AG20443 (cell line): ENCODE measurements at places on chromosomes 5 and 9.
A peak's percentile ranks its signal among the peaks of the same experiment; 100 is the strongest.

- peak; percentile 38 for DNase-seq
These were observed 604.2 kb upstream of the CLINT1 start for GRCh38 chr5:158463188-158463587.

GRCh38 chr9:112487008-112487798 is 576 bp downstream of the KIAA1958 start:
- DNase-seq = peak; percentile 70

DNA sequence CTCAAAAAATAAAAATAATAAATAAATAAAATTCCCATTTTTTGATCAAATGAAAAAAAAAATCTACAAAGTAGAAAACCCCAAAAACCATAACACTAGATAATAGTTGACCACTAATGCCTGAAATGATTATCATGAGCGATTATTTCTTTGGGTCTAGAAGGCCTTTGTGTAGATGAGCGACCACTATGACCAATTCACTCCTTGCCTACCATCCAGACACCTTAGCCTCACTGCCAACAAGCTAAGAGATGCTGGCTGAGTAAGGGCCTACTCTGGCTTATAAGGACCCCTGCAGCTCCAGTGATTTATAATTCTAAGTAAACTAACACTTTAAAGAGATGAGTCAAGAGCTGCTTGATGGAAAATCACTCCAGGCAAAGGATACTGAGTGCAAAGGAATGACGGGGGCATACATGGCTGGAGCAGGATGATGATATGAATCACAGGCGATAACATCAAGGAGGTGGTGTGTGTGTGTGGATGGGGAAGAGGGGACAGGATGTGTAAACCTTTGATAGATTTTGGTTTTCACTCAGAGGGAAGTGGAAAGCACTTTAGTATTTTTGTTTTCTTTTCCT is 4.8 kb upstream of the F2RL1 start:
- peak; percentile 57 for DNase-seq

DNA sequence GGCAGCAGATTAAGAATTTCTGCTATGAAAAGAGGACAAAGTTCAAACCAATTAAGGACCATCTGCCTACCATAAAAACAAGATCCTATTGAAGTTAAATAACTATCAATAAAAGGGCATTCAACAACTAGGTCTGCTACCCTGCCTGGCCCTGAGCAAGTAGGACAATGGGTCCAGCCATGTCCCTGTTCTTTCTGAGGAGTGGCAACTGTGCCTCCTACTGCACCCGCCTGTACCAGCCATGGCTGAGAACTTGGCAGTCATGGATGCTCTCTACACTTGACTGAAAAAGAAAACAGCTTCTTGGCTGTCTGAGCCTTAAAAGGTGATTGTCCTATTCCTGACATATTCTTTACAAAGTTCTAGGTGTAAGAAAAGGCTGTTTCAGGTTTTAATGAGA is 652.4 kb downstream of the PDE4D start:
- DNase-seq = no peak

- DNase-seq = no peak
These were observed 74.4 kb downstream of the ASTN2 start for GRCh38 chr9:117340422-117340821.

GRCh38 chr9:68931821-68932220 is 82.1 kb downstream of the PRKACG start:
- no peak for DNase-seq
